ENCODE measurements at places on chromosomes 11 and 22.
A peak's percentile ranks its signal among the peaks of the same experiment; 100 is the strongest.

GRCh38 chr11:111632516-111633220 is 30.4 kb downstream of the SIK2 start:
- DNase-seq: no peak

GRCh38 chr11:40722179-40722795 is 737.2 kb downstream of the LRRC4C start:
- DNase-seq: peak; percentile 26

DNA sequence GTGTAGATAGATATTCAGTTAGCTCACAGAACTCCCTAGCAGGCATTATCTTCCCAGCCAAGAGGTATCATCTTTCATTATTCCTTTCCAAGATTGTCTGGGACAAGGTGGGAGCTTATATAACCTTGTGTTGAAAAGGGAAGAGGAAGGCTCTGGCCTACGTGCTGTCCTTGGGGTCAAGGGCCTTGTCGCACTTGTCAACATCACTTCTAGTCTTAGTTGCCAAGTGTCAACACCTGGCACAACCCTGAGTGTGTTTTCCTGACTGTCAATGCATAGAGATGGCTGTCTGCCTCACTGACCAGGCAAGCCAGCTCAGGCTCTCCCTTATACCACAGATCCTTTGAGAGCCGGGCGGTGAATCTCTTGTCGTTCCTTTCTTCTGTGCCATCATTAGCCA is 331.9 kb downstream of the CNTN5 start:
- no peak for DNase-seq

- DNase-seq: no peak
These were observed 11.6 kb downstream of the PRR33 start for GRCh38 chr11:1879941-1880720.

- DNase-seq: peak; percentile 39
These were observed 51.4 kb downstream of the JAM3 start for GRCh38 chr11:134120143-134120850.

GRCh38 chr11:129815596-129816461 is at the start of gene TMEM45B:
TSS of gene TMEM45B (plus strand) at chr11:129815848. CDS start at chr11:129852483, 36,635 bp downstream.
- peak; percentile 51 for DNase-seq

DNA sequence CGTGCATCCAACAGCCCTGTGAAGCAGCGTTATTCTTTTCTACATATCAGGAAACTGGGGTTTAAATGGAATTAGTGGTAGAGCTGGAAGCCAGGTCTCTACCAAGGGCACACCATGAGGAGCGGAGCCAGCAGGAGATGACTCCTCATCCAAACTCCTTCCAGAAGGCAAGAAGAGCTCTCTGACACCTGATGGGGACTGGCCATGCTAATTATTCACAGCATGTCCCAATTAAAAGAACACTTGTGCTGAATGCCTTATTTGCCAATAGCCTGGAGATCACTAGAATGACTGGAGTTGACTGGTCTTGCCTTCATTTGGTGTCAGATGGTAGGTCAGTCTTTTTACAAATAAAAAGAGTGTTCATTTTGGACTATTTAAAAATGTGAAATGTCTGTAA is 32.9 kb upstream of the SLN start:
- DNase-seq: no peak

GRCh38 chr22:35380537-35381423 is at the start of gene HMOX1:
TSS of gene HMOX1 (plus strand) at chr22:35381096. CDS start at chr22:35381174, 78 bp downstream.
- DNase-seq: peak; percentile 83

DNA sequence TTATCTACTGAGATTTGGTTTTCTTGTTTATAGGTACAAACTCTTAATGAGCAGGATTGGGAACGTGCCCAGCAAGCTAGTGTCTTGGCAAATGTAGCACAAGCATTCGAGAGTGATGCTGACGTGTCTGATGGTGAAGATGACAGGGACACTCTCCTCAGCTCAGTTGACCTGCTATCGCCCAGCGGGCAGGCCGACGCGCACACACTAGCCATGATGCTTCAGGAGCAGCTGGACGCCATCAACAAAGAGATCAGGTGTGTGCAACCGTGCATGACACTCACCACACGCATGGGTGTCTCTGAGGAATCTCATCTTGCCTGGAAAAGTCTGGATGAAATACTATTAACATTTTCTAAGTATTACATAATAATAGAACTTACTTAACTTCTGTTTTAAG is 54.7 kb upstream of the CTTN start:
- DNase-seq: no peak

- DNase-seq: no peak
These were observed 155.7 kb upstream of the BLID start for GRCh38 chr11:122271745-122272144.

DNA sequence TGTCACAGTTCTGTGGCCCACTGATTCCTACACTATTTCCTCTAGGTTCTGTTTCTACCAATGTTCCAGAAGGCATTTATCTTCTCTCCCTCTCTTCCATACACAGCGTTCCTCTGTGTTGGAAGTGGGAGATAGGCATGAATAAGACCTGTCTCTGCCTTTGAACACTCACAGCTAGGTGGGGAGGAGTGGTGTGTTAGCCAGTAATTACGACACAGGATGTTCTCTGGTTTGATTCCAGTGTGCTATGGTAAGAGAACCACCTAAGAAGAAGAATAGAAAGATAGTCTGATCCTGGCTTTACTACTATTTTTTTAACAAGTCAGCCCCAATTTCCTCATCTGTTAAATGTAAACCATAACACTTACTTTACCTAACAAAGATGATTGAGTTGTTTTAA is 200.2 kb upstream of the MTMR2 start:
- no peak for DNase-seq

DNA sequence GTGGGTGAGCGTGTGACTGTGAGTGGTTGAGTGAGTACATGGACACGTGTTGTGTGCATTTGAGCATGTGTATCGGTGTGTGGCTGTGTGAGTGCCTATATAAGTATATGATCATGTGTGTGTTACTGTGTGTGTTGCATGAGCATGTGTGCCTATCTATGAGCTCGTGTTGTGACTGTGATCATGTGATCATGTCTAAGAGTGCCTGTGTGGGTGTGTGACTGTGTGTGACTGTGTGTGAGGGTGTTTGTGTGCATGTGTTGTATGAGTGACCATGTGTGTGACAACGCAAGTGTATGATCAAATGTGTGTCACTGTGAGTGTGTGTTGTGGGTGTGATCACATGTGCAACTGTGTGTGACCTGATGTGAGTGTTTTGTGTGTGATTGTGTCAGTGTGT is 88.8 kb downstream of the UBASH3B start:
- no peak for DNase-seq

DNA sequence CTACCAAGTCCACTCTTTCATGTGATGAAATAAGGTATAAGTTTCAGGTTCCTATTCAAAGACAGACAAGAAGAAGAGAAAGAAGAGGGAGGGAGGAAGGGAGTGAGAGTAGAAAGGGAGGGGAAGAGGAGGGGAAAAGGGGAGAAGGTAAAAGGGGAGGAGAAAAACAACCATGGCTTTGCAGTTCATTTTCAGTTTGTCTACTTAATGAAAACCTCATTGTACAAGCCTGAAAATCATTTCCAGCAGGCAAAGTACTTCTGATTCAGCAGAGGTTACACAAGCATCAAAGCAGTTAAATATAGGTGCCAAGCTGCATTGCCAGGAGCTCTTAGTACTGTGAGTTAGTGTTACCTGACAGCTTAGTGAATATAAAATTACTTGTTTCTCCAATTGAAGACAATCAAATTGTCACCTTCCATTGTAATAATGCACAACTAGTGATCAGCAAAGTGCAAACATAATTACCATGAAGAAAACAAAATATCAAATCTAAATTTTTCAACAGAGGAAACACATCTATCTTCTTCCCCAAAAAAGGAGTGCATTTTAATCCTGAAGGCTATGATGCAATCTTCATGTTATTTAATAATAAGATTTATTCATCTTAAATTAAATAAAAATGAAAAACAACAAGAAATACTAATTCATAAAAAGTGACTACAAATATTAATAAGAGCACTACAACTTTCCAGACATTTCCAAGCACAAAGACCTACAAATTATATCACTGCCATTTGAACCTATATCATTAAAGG is 8.2 kb downstream of the SOX6 start:
- no peak for DNase-seq

- DNase-seq: no peak
These were observed 159.9 kb downstream of the TTC17 start for GRCh38 chr11:43518408-43519160.

GRCh38 chr22:36689583-36689982 is 14.0 kb downstream of the CACNG2 start:
- DNase-seq: no peak

- DNase-seq: no peak
These were observed 5.0 kb upstream of the KCNJ11 start for GRCh38 chr11:17393472-17393871.

DNA sequence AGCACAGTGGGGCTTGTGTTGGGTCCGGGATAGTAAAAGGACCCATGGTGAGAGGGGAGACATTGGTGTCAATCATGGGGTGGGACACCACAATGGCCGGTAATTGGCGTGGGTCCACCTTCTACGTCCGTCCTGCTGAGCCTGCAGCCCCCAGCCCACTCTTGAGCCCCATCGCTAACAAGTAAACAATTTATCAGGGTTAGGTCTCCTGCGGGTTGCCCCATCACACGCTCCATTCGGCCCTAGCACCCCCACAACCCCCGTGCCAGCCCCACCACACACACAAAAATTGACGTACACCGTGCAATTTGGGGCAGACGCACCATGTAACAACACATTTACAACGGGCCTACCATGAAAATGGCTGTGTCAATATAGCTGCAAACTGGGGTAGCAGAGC is 86.5 kb upstream of the HTATIP2 start:
- no peak for DNase-seq

- no peak for DNase-seq
These were observed 47.6 kb upstream of the NAV2 start for GRCh38 chr11:19664886-19665548.

- DNase-seq: no peak
These were observed 3.3 kb upstream of the CARS1 start for GRCh38 chr11:3060436-3061025.

DNA sequence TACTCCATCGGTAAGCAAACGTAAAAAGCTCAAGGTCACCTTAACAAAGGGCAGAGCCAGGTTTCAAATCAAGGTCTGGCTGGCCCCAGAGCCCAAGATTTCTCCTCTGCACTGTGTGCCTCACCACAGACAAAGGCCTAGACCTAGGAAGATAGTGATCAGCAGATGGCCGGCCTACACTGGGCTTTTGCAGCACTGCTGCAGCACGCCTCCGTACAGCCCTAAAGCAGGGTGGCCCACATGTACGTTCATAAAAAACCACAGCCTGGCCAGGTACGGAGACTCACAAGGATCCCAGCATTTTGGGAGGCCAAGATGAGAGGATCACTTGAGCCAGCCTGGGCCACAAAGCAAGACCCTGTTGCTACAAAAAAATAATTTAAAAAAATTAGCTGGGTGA is 106.3 kb upstream of the PITPNB start:
- no peak for DNase-seq

DNA sequence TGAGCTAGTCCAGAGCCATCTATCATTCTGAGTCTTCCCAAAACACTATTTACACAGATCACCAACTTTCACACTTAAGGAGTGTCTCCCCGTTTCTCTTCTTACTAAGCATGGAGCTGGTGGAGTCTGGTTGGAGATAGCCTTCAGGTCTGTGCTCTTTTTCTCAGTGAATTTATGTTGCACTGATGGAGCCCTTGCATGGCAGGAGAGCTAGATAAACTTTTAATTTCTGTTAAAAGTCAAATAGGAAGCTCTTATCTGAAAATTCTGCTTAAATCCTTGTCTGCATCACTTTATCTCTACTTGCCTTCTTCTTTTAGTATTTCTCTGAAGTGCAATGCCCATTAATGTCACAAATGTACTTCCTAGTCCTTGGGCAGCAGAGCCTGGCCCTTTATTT is 63.4 kb downstream of the ST3GAL4 start:
- no peak for DNase-seq

- no peak for DNase-seq
These were observed at the start of gene IGLL5 for GRCh38 chr22:22887621-22888503. TSS of gene IGLL5 (plus strand) at chr22:22887816. CDS start at chr22:22888054, 238 bp downstream.

DNA sequence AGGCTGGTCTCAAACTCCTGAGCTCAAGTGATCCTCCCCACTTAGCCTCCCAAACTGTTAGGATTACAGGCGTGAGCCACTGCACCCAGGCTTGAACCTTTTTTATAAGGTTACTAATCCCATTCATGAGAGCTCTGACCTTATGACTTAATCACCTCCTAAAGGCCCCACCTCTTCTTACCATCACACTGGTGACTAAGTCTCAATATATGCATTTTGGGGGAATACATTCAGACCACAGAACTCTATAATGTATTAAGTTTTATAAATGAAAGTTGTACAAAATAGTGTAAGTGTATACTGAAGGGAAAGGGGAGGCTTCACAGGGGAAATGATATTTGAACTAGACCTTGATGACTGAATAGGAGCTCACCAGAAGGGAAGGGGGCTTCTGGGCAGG is 28.4 kb upstream of the RBFOX2 start:
- no peak for DNase-seq

DNA sequence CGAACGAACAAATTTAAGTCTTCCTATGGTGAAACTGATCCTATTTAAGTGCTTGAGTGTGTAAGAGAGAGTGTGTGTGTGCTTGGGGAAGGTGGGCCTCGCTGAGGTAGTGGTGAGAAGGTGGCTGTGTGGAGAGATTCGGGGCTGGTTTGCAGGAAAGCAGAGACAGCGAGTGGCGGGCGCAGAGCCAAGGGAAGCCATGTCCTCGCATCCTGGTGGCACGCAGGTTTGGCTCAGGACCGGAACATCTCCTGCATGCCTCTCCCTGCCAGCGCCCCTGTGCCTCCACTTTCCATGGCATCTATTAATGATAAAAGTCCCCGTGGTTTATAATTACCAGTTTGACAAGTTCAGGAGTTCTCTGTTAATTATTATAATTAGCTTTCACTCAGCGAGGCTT is 383.1 kb upstream of the CADM1 start:
- DNase-seq: no peak

DNA sequence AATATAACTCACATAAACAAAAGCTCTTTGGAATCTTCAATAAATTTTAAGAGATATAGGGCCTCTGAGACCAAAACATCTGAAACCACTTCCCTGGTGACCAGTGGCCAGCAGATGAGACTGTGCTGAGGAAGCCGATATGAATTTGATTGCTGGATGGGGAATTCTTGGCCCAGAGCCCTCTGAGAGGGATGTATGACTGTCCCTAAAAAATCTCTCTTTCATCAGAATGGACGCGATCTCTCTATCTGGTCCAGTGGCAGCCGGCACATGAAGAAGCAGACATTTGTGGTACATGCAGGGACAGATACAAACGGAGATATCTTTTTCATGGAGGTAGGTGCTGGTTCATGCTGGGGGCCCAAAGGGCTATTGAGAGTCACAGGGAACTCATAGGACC is 37.5 kb downstream of the MYBPC3 start:
- DNase-seq: no peak

GRCh38 chr11:104522650-104523049 is 358.7 kb upstream of the PDGFD start:
- DNase-seq: no peak

DNA sequence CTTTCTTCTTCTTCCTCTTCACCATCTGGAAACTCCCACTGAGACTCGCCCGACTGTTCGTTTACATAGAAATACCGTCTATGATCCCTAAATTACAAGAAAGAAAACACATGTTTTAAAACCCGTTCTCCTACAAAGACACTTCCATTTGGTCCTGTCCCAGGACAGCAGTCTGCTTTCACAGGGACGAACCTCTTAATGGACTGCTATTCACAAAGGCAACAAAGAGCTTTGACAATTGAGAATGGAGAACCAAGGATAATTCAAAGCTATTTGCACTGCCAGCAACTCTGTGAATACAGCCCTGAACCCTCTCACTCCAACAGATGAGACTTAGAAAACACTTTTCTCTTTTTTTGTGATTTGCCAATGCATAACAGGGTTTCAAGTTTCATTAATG is 16.3 kb upstream of the AGBL2 start:
- no peak for DNase-seq

- DNase-seq: peak; percentile 5
These were observed at the start of gene SLC43A1 for GRCh38 chr11:57515332-57516060. TSS of gene SLC43A1 (minus strand) at chr11:57515702. CDS start at chr11:57514111, 1,591 bp downstream.

GRCh38 chr11:77027275-77027674 is 6.9 kb upstream of the B3GNT6 start:
- DNase-seq: no peak
